ENCODE measurements at places on chromosomes 6 and 20. TPM values are rescaled to one million over a fixed set of nuclear protein-coding genes. Genes with fewer than 3 reads are reported as not detected.

DNA sequence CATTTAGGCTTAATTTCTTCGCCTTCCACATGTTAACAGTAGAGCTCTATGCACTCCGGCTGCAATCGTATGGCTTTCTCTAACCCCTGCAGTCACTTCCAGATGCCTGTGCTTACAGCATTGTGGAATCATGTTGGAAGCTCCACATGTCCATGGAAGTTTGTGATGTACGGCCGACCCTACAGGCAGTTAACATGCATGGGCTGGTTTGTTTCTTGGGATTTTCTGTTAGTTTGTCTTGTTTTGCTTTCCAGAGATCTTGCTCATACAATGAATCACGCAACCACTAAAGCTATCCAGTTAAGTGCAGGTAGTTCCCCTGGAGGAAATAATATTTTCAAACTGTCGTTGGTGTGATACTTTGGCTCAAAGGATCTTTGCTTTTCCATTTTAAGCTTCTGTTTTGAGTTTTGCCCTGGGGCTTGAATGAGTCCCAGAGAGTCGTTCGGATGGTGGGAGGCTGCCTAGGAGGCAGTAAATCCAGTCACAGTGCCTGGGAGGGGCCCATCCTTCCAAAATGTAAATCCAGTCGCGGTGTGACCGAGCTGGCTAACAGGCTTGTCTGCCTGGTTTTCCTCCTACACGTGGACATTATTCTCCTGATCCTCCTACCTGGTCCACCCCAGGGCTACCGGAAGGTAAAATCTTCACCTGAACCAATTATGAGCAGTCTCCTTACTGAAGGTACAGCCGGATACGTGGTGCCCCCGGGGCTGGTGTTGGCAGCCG lies 225.9 kb downstream of the SMOC2 start:
- DNase-seq, result no peak
- peaks cover 46% of the 10 kb centered on the region for H3K4me1 ChIP-seq
- no peaks in the 10 kb centered on the region for H3K27me3 ChIP-seq
- H3K27ac ChIP-seq, result peak overlapping the region; percentile 83
- H3K36me3 ChIP-seq, result peaks cover 5% of the 10 kb centered on the region
- H3K4me3 ChIP-seq, result no peak overlapping the region

DNA sequence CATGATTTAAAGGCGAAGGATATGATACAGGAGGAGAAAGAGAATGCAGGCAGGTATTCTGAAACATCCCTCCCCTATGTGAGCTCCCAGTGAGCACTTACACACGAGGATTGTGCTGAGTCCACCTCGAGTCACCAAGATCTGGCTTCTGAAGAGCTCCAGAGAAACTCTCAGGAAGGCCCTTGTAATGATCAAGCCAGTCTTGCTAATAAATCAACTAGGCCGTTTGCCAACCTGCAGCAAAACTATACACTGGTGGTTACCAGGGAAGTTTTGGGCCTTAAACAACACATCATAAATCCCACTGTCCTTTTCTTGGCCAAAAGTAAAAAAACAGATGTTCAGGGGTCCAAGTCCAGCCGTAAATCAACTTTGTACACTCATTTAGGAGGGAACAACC lies 79.2 kb downstream of the STXBP5 start:
- peaks cover 10% of the 10 kb centered on the region for H3K4me1 ChIP-seq
- no peak overlapping the region for H3K27ac ChIP-seq
- no peak overlapping the region for H3K4me3 ChIP-seq
- DNase-seq, result no peak

DNA sequence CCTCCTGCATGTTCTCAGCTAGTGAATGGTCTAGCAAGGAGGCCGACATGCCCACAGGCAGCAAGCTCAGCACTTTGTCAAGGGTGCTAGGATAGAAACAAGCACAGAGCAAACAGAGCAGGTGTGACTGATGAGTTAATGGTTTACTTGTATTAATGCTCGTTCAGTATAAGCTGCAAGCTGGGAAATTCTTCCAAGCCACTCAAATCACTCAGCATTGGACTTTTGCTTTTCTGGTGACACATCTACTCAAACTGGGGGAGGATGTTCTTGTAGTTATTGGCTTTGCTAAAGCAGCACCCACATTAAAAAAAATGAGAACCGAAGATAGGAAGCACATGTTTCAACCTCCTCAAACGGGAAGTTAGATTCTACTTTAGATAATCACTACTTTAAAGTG lies 43.1 kb upstream of the NEDD9 start:
- H3K27ac ChIP-seq, result no peak overlapping the region
- peaks cover 12% of the 10 kb centered on the region for H3K36me3 ChIP-seq
- peak; percentile 57 for DNase-seq
- H3K4me1 ChIP-seq, result peaks cover 56% of the 10 kb centered on the region
- H3K4me3 ChIP-seq, result no peak overlapping the region

- peaks cover 44% of the 10 kb centered on the region for H3K4me1 ChIP-seq
- DNase-seq, result no peak
- no peaks in the 10 kb centered on the region for H3K36me3 ChIP-seq
- no peak overlapping the region for H3K27ac ChIP-seq
- H3K27me3 ChIP-seq, result no peaks in the 10 kb centered on the region
Measured at GRCh38 chr6:113997116-113997515, 26.2 kb upstream of the HDAC2 start.

Gene BCL2L1
- total RNA-seq, result 321 TPM

DNA sequence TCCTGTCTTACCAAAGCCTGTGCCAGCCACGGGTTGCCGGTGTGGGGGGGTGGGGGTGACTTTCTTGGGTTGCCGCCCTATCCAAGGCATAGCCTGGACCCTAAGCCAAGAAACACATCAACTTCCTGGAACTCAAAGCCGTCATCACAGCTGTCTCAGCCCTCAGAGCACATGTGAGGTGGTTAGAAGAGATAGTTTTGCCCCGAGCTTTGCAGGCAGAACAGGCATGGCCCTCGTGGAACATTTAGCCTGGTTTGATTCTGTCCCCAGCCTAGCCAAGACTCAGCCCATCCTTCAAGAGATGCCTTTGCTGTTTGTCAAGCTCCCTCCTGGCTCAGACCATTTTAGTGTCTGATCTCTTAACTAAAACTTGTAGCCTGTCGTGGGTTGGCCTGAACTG lies 64.9 kb downstream of the RREB1 start:
- no peak for DNase-seq
- H3K27me3 ChIP-seq, result no peaks in the 10 kb centered on the region
- no peak overlapping the region for H3K4me3 ChIP-seq
- H3K4me1 ChIP-seq, result peaks cover 6% of the 10 kb centered on the region

DNA sequence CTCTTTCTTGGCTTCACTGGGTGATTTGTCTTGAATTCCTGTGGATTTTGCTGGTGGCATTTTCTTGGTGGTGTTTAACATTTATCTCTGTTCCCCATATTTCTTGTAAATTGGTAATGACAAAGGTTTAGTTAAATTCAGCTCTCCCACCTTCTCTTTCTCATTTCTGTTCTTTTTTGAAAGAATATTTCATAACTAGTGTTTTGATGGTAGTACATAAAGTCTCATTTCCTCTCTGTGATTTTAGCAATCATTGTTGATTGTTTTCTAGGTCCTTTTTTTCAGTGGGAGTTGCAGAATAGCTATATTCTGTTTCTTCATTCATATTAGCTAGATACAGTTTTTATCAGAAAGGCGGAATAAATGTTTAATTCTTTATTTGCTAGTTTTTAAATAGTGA lies 73.1 kb downstream of the QKI start:
- H3K27ac ChIP-seq, result no peak overlapping the region
- peaks cover 55% of the 10 kb centered on the region for H3K4me1 ChIP-seq
- no peak overlapping the region for H3K4me3 ChIP-seq
- peaks cover 8% of the 10 kb centered on the region for H3K36me3 ChIP-seq

DNA sequence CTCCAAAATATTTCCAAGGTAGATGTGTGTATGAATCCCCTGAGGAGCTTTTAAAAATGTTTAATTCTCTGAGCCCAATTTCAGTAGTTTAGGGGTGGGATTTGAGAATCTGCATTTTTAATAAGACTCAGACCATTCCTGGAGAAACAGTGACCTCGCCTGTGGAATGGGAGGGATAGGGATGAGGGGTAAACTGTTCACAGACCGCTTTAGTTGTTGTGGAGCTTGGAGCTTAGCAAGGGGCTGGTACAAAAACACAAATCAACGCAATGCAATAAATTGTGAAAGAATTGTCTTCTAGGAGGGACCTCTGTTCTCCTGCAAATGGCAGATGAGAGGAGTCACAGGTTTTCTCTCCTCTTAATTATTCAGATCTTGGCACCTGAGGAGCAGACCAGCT lies 239.3 kb upstream of the SULF2 start:
- peaks cover 5% of the 10 kb centered on the region for H3K36me3 ChIP-seq
- DNase-seq, result no peak
- H3K27ac ChIP-seq, result no peak overlapping the region
- no peaks in the 10 kb centered on the region for H3K4me1 ChIP-seq
- H3K4me3 ChIP-seq, result no peak overlapping the region

DNA sequence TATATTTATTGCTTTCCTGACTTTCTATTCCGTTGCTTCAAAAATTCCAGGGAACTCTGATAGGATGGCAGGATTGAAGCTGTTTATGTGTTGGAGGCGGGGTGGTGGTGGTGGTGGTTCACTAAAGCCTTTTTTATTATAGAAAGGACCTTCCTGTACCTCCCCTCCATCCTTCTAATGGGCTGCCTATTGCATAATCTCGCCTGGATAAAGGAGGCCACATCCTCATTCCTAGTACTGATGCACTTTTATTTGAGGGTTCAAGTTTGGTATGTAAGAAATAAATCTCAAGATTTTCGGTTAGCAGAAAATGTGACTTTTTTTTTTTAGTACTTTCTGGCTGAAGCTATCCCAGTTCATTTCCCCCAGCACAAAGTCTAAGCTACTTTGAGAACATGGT lies 18.7 kb upstream of the CTAGE9 start:
- H3K27me3 ChIP-seq, result peaks cover 13% of the 10 kb centered on the region
- no peak overlapping the region for H3K4me3 ChIP-seq
- H3K36me3 ChIP-seq, result no peaks in the 10 kb centered on the region

DNA sequence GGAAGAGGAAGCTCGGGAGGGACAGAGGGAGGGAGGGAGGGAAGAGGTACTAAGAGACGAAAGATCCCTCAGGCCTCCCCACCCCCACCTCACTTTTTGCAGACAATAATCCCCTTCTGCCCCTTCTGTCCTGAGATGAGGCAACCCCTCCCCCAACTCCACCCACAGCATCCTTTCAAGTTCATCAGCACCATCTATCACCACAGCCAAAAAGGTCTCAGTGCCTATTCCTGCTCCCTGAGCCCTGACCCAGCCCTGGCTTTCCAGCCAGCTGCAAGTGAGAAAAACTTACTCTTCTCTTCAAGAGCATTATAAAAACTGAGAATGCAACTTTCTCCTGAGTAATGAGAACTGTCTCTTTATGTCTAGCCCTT lies 133.2 kb upstream of the LRFN2 start:
- no peak for DNase-seq
- H3K4me1 ChIP-seq, result no peaks in the 10 kb centered on the region
- H3K36me3 ChIP-seq, result no peaks in the 10 kb centered on the region
- no peak overlapping the region for H3K4me3 ChIP-seq

Measured in Calu3 (cell line).